Activated naive CD4-positive, alpha-beta T cell (primary cell): ENCODE measurements at places on chromosomes 7 and 10.

DNA sequence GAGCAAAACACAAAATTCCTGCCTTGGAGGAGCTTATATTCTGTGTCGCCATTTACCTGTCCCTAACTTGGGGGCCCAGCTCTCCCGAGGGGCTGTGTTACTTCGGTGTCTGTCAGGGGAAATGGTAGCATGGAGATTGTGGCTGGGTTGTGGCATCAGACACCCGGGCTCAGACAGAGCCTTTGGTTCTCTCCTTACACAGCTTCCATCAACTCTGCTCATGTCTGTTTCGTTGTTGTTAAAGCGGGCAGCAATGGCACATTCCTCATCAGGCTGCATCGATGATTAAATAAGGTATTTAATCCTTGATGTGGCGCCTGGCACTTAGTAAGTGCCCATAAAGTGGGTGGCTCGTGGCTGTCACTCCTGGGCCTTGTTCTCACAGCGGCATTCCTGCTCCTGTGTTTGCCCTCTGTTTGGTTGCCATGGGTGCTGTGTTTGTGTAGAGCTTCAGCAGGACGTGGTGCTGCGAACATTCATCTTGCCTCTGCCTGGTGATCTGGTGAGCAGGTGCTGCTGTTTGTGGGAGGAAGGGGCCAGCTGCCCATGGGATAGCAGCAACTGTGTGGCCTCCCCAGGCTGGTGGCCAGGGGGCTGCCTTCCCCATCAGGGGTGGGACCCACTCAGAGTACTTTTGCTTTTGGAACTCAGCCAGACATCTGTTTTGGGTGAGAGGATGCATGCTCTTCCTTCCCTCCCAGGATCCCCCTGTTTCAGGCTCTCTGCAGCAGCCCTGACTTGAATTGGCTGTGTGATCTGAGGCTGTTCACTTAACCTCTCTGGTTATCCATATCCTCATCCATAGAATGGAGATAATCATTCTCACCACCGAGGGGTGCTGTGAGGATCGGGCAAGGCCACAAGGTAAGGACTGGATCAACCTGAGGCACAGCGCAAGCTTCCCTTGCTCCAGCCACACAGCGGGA, 207.2 kb upstream of the SVIL start:
- no peak for DNase-seq

DNA sequence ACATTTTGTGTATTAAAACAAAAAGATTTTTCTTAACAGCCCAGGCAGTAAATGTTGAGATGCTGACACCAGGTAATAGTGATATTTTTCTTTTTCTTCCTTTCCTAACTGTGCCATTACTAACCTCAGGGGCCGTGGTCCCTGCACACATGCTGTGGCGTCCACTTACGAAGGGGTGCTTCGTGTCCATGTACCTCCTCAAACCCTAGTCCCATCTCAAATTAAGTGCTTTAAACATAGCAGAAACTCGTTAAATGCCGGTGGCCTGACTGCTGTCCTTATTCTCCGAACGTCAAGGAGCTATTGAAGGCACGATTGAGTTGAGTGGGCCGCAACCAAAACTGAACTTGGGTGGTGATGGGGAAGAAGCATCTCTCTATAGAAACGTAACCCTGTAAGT, 132.4 kb downstream of the ZMYND11 start:
- DNase-seq = no peak

GRCh38 chr10:12655940-12656339, 306.6 kb downstream of the CAMK1D start:
- no peak for DNase-seq

DNA sequence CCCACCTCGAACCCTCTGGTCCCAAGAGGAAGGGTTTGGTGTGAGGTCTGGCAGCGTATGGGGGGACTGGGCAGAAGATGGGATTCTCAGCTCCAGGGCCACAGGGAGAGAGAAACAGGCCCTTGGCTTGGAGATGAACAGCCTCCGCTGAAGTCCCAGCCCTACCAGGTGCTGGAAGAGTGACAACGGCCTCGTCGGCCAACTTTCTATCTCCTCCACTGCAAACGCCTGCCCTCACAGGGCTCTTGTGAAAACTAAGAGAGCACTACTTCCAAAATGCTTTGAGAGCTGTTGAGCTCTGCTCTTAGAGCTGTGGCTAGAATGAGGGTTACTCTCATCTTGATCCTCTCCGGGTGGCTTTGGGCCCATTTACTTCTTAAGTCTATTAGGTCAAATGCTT, 63.5 kb downstream of the AFAP1L2 start:
- DNase-seq = no peak

DNA sequence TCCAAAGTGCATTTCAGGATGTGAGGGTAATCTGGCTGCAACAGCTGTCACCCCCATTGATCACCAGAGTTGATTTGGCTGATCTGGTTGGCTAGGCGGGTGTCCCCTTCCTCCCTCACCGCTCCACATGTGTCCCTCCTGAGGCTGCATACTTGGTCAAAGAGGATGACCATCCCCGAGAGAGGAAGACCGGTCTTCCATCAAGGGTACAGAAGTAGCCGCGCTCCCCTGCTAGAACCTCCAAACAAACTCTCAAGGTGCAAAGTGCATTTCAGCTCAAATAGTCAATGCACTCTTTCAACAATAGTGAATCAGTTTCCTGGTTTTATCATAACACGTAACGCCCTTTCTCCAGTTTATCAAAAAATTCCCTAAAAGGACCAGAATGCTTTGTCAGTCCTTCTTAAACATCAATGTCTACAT, 44.6 kb downstream of the CARD11 start:
- no peak for DNase-seq

GRCh38 chr7:95106401-95106800, 199.0 kb downstream of the PPP1R9A start:
- DNase-seq = no peak

DNA sequence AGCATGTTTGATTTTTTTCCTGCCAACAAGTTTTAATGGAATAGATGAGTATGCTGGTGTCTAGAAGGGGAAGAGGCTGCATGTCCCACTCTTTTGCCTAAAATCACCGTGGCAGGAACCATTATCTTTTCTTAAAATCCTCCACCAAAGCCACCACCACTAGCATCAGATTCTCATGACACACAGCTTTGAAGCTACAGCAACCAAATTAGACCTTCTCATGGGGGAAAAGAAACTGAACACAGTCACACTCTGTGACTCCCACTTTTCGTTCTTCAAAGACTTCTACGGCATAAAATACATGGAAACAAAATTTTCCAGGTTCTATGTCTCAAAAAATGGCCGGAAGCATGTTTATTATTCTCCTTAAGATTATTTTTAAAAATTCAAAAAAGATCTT, 81.8 kb downstream of the SGMS1 start:
- no peak for DNase-seq

- no peak for DNase-seq
Measured at GRCh38 chr10:79127151-79127961, 58.6 kb downstream of the ZMIZ1 start.

DNA sequence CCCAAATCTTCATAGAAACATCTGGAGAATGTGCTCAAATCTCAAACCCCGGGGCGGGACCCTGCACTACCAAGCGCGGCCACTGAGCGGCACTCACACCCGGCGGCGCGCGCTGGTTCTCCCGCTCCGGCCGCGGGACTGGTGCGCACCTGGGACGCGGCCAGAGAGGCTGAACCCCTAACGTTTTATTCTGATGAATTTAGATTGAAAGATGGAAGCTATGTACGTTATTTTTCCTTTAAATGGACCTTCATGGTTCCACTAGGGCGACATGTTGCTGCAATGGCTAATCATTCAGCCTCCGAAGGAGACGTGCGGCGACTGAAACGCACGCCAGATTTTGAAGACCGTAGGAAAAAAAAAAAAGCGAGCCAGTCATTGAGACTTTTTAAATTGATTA, 107.0 kb upstream of the INSIG1 start:
- peak; percentile 30 for DNase-seq

- no peak for DNase-seq
Measured at GRCh38 chr10:45419676-45420025, 45.6 kb downstream of the ALOX5 start.

DNA sequence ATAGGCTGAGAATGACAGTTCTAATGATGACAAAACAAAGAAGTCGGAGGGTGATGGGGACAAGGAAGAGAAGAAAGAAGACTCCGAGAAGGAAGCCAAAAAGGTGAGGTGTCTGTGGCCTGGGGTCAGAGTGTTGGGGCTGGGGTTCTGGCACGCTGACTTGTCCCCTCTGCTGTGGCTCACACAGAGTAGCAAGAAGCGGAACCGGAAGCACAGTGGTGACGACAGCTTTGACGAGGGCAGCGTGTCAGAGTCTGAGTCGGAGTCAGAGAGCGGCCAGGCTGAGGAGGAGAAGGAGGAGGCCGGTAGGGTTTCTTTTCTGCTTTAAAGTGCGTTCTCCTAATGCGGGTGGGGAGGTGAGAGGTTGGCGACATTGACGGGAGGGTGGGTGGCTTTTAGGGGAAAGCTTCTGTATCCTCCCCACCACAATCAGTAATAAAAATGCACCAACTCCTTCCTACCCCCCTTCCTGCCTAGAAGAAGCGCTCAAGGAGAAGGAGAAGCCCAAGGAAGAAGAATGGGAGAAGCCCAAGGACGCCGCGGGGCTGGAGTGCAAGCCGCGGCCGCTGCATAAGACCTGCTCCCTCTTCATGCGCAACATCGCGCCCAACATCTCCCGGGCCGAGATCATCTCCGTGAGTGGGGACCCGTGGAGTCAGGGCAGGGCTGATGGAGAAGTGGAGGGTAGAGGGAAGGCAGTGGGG, 4.6 kb downstream of the UFSP1 start:
- no peak for DNase-seq

- no peak for DNase-seq
Measured at GRCh38 chr7:83782628-83783027, 133.7 kb upstream of the SEMA3E start.

DNA sequence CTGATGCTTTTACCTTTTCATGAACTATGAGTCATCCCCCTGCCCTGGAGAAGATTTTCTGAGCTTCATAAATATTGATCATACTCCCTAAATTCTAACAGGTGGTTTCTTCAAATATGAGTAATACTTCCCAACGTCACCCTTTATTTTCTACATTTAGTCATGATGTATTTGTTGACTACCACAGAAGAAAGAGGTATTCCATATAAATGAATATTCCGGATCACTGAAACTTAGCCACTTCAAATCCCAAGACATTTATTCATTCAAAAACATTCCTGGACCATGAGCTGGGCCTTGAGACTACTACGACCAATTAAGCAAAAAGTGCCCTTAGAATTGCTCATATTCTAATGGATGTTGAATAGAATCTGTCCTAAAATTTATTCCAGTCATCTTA, 395.8 kb upstream of the NPVF start:
- no peak for DNase-seq

GRCh38 chr10:103491729-103492364, 1.7 kb upstream of the NEURL1 start:
- DNase-seq = no peak
